ENCODE measurements at places on chromosomes 4 and X.

DNA sequence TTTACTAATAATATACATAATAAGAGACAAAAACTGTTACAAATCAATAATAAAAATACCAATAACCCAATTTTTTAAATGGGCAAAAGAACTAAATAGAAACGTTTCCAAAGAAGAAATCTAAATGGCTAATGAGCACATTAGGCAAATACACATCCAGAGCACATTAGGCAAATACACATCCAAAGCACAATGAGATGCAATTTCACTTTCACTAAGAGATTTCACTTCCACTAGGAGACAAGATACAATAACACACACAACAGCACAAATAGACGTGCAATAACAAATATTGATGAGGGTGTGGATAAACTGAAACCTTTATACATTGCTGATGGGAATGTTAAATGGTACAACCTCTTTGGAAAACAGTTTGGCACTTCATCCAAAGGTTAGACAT, 250.7 kb downstream of the ARAP2 start:
- DNase-seq, result no peak

DNA sequence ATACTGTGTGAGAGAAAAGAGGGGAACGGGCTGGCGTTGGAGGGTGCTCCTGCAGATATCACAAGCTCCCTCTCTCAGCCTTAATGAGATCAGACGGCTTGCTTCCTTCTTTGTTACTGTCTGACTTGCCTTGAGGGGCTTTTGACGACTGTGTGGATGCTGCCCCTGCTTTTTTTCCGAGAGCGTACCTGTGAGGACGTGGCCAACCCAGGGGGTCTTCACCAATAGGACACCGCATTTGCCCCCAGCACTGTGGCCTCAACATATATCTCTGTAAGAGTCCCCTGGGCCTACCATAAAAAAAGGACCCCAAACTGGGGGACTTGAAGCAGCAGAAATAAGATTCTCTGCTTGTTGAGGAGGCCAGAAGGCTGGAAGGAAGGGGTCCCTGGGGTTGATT, 143.9 kb downstream of the SHOX start:
- no peak for DNase-seq

- no peak for DNase-seq
Observed at GRCh38 chr4:87762311-87762710, 37.0 kb upstream of the IBSP start.

GRCh38 chrX:154096140-154097002, 1.1 kb downstream of the MECP2 start:
- peak; percentile 5 for DNase-seq

DNA sequence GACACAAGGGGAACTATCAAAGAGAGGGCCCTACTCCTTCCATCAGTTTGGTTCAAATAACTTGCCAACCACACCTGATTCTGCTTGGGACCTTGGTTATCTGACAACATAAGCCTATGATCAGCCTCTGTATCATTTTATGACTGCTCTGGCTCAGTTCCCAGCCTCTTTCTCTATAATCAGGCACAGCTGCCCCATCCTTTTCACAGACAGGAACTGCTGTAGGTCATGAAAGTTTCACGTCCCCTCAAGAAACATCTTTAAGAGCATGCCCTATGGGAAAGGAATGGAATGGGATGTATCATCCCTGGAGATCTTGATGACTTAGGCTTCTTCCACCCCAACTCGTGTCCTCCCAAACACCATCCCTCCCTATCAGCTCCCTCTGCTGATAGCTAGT, 243.4 kb downstream of the AR start:
- DNase-seq, result no peak

GRCh38 chrX:123267220-123267619, 83.1 kb downstream of the GRIA3 start:
- DNase-seq, result no peak

- no peak for DNase-seq
Observed at GRCh38 chrX:25067271-25068172, 51.8 kb upstream of the ARX start.

DNA sequence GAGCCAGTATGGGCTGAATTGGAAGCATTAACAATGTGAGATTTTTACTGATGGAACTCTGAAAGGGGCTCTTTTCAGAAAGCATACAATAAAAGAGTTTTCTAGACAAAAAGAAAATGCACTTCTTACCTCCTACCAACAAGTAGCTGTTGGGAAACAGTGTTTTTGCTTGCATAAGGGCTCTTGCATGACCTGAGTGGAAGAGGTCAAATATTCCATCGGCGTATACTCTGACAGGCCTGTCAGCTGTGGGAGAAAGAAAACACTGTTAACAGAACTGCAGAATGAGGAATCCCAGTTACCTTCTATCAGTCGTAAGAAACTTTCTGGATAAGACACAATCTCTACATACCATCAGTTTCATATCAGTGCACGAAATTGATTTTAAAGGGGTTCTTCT, 39.5 kb downstream of the PCYT1B start:
- DNase-seq, result no peak

Data from stimulated activated CD4-positive, alpha-beta T cell treated with anti-CD3 and anti-CD28 coated beads, Interleukin-1b, Interleukin-23, amount 100 ng/mL, for 48 hours (primary cell).